Activated T-cell treated with anti-CD3 and anti-CD28 coated beads, Interleukin-2, amount 50 U/mL, for 72 hours (primary cell): ENCODE measurements at places on chromosomes 3 and 15. TPM values are rescaled to one million over a fixed set of nuclear protein-coding genes. Genes with fewer than 3 reads are reported as not detected.

KPNA4 gene
- 64.8 TPM for total RNA-seq

TTLL13 gene
- total RNA-seq = 0.24 TPM

BBX gene
- 65.0 TPM for total RNA-seq

CYP19A1 gene
- total RNA-seq = not detected

TMEM207 gene
- not detected for total RNA-seq
